Activated naive CD4-positive, alpha-beta T cell treated with anti-CD3 and anti-CD28 coated beads, Interleukin-2, amount 10 ng/mL, durations not matched to agents 5 hours and 36 hours (primary cell): ENCODE measurements at places on chromosomes 16 and 17. TPM values are rescaled to one million over a fixed set of nuclear protein-coding genes. Genes with fewer than 3 reads are reported as not detected.

CACNG1 gene
- not detected for total RNA-seq

TPSB2 gene
- not detected for total RNA-seq

KRTAP4-5 gene
- not detected for total RNA-seq

KCNG4 gene
- total RNA-seq: not detected

ASIC2 gene
- total RNA-seq: not detected

APPBP2 gene
- 35.1 TPM for total RNA-seq

CLEC18B gene
- total RNA-seq: 0.60 TPM

RDM1 gene
- total RNA-seq: 10.5 TPM

MRM3 gene
- total RNA-seq: 17.1 TPM

ELP5 gene
- total RNA-seq: 44.5 TPM

CDK3 gene
- total RNA-seq: 6.9 TPM

RAP1GAP2 gene
- total RNA-seq: 22.8 TPM

RNU2-1 gene
- 7,703 TPM for total RNA-seq

PRAC2 gene
- not detected for total RNA-seq

FBXL16 gene
- 21.5 TPM for total RNA-seq

IL17C gene
- not detected for total RNA-seq

KRTAP4-3 gene
- total RNA-seq: not detected

SDR42E2 gene
- total RNA-seq: not detected
